ENCODE measurements at places on chromosomes 12 and 14.

- no peak for DNase-seq
Observed at GRCh38 chr14:20745571-20746358, at the start of gene EDDM3A. EDDM3A (plus strand) TSS chr14:20745887; CDS start chr14:20747581, 1,694 bp downstream.

DNA sequence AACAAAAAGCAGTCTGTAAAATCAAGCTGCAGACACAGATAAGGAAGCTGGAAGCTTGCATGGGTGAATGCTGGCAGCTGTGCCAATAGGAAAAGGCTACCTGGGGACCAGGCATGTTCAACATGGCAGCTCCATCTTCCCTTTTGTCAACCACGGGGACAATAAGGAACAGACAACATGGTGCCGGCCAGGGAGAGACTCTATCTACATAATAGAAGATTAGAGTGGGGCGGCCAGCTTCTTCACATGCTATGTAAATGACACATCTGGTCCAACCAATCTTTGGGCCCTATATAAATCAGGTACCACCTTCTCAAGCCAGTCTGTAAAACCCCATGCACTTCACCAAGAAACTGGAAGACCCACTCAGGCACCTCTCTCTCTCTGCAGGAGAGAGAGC is 157.6 kb downstream of the SUDS3 start:
- no peak for DNase-seq

DNA sequence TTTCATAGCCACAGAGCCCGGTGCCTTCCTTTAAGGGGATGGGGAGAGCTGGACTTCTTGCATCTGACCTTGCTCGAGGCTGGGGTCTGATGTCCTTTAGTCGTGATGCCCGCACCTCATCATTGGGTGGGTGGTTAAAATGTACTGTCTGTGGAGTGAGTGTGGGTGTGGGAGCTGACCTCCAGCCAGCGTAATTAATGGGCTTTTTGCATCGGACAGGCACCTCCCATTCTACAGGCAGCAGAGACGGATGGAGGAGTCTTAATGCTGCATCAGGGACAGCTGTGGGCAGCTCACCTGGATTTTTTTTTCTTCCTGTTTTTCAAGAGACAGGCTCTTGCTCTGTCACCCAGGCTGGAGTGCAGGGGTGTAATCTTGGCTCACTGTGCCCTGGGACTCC is 114.8 kb downstream of the PTPN11 start:
- DNase-seq, result no peak

- DNase-seq, result peak; percentile 36
Observed at GRCh38 chr12:53233671-53234121, 1.7 kb upstream of the RARG start.
